Mucosa of gallbladder (tissue), 1 donor: ENCODE measurements at places on chromosomes 7 and 10.
A peak's percentile ranks its signal among the peaks of the same experiment; 100 is the strongest.

GRCh38 chr10:97991871-97992270 lies 38.5 kb downstream of the CRTAC1 start:
- DNase-seq: peak; percentile 15

GRCh38 chr10:88428442-88428841 lies 154.7 kb downstream of the RNLS start:
- peak; percentile 12 for DNase-seq

DNA sequence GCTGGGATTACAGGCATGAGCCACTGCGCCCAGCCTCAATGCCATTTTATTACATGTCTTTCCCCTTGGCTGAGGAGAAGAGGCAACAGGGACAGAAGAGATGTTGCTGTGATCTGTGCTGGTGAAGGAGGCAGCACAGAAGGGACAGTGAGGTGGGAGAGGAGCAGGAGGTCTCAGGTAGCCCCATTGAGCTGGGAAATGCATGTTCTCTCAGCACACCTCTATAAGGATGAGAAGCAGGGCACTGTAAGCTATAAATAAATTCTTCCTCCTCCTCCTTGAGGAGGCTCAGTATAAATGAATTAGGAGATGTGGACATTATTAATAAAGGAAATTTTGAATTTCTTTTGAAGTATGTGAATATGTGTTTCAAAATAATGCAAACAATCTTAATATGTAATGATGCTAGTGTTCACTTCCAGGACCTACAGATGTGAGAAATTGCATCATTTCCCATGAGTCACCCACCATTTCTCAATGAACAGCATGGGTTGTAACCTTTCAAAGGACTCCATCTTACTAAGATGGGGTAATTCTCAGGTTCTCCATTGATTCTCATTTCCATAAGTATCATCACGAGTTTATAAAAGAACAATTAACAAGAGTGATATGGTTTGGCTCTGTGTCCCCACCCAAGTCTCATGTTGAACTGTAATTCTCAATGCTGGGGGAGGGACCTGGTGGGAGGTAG lies 88.9 kb upstream of the ODAD2 start:
- no peak for DNase-seq

- DNase-seq: no peak
These were observed 6.7 kb downstream of the SH2D4B start for GRCh38 chr10:80544316-80544953.

GRCh38 chr7:4878336-4879335 lies 4.9 kb downstream of the RADIL start:
- no peak for DNase-seq

- no peak for DNase-seq
These were observed 9.4 kb upstream of the ZNF107 start for GRCh38 chr7:64656489-64656888.

DNA sequence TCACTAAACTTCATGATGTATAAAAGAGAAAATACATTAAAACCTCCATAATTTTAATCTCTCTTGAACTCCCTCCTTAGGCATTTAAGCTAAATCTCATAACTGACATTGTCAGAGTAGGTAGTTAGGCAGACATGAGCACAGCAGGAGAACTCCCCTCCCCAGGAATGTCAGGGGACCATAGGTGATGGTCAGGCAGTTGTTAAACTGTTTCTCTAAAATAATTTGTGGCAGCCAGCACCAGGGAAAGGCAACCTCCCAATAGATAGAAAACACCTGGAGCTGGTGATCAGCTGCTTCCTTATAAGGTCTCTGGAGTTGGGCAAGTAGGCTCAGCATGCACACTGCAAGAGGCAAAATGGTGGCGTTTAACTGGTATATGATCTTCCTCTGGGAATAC lies 73.0 kb downstream of the TPK1 start:
- no peak for DNase-seq
